ENCODE measurements at places on chromosomes 5 and 9.

DNA sequence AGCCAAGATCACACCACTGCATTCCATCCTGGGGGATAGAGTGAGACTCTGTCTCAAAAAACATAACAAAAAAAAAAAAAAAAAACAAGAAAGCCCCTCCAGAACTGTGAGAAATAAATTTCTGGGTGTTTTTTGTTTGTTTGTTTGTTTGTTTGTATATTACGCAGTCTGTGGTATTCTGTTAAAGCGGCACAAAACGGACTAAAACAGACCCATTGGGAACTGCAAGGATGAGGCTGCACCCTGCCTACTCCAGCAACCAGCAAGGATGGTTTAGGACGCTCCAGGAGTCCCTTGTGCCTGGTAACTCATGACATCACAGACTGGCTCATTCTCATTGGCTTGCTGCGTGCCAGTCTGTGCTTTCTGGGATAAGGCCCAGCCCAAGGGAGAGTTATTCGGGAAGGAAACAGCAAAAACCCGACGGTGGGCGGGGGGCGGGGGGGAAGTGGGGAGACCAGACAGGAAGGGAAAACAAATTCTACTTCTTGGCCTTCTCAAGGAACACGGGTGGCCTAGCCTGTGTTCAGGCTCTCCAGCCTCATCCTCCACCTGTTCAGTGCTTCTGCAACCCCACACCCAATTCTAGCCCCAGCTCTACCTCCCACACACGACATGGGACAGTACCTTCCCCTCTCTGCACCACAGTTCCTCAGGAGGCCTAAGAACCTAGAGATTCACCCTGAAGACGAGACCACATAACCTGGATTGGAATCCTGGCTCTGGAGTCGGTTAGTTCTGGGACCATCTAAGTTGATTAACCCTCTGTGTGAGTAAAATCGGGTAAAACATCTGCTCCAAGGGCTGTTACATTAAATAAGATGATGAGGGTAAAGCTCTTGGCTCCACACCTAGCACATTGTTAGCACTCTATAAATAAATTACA lies 2.8 kb downstream of the CD74 start:
- peak; percentile 55 for DNase-seq

DNA sequence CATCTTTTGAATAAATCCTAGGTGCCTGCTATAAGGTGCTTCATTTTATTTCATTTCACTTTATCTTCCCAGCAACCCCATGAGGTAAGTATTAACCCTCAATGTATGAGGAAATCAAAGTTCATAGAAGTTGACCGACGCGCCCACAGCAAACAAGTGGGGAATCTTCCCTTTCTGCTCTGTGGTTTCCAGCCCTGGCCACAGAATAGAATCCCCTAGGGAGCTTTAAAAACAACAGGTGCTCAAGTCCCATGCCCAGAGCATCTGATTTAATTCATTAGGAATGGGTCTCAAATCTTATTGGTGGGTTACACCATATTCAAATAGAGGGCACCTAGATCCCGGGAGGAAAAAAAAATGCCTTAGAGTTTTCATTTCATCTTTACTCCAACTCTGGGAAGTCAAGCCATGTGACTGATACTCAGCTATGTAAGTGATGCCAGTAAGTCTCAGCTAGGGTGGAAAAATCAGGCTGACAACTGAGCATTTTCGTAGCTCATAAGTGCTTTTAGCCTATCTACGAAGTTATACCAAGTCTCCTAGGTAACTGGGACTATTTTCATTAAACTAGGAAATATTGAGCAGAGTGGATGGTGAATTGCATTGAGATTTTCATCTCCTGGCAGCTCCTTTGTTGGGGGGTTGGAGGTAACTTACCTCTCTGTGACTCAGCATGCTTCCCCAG lies 353.4 kb upstream of the SLC30A5 start:
- no peak for DNase-seq

DNA sequence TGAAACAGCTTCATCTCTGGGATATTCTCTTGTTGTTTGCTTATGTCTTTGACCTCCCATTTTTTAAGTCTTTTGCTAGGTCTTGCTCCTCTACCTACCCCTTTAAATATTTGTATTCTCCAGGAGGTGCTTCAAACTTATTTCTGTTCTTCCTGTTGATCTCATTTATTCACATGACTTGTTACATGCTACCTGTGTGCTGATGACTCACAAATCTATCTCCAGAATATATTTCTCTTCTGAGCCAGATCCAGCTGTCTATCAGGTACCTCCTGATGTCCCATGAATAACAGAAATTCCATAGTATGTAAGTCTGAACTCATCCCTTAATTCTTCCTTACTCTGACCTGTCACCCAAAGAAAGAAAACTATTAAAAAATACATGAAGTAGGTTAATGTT lies 11.0 kb downstream of the NIPBL start:
- no peak for DNase-seq

DNA sequence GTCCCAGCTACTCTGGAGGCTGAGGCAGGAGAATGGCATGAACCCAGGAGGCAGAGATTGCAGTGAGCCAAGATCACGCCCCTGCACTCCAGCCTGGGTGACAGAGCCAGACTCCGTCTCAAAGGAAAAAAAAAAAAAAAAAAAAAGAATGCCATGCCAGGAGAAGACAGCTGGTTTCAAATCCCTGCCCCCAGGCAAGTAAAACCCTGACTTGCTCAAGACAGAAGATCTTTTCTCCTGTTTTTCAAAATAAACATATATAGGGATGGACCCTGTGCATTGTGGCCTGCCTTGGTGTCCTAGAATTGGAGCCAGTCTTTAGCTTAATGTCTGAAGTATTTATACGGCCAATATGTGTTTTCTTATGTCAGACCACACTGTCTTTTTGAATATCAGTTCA lies 177.1 kb downstream of the NR3C1 start:
- DNase-seq = no peak

- DNase-seq = no peak
Observed at GRCh38 chr5:72402959-72403628, 82.9 kb downstream of the PTCD2 start.

DNA sequence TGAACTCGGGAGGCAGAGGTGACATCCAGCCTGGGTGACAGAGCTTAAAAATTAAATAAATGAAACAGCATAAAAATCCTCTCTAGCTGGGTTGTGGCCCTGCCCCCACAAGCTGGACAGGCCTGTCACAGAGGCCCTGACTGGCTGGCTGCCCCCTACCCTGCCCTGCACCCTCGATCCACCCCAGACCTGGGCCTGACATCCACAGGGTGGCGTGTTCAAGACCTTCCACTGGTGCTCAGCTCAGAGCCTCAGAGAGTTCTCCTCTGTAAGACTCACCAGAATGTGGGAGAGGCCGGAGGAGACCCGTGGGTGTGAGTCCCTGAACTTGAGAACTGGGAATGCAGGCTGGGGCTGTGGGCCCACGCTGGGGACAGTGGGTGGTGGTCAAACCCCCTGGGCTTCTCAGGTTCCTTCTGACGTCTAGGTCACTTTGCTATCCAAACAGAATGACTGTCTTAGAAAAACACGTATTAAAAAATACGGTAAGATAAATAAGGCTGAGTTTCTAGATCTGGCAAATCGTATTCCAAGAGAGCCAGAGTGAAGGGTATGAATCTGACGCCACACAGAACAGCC lies 9.7 kb upstream of the WDR38 start:
- no peak for DNase-seq

DNA sequence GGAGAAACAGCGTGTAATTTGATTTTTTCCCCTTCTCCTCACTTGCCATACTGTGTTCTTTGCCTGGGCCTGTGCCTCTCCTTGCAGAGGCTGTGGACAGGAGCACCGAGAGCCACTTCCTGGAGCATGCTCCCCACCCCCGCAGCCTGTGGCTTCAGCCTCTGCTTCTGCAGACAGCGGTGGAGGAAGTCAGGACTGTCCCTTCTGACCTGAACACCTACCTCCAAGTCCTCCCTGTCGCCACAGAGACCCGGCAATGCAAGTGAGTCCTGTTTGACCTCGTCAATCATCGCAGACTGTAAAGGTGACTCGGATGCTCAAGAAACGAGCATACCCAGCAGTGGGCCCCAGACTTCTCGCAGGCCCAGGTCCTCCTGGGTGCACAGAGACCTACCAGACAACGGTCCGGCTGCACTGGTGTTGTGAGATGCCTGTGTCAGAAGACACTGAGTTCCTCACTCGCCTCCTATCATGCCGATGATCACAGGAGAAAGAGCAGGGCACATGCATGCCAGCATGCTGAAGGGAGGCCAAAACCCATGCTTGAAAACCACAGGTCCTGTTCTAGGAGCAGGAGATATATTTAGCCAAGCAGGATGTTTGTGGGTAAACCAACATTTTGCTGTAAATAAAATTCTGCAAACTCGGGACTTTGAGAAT lies 198.8 kb downstream of the AUH start:
- peak; percentile 24 for DNase-seq

DNA sequence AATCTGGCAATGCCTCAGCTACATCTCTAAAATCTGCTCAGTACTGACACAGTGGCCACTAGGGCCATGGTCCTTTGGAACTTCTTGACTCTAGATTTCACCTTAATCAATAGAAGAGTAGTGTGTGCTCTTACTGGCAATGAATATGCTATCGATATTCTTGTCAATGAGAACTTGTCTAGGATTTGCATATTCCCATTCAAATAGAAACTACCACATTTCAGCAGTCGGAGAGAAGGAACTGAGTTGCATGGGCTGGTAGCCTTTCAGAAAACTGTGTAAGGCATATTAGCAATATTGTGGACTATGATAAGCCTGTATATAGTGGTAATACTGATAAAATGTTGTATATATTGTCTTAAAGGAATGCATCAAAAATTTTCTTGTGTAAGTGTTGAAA lies 45.3 kb upstream of the NAA35 start:
- no peak for DNase-seq

DNA sequence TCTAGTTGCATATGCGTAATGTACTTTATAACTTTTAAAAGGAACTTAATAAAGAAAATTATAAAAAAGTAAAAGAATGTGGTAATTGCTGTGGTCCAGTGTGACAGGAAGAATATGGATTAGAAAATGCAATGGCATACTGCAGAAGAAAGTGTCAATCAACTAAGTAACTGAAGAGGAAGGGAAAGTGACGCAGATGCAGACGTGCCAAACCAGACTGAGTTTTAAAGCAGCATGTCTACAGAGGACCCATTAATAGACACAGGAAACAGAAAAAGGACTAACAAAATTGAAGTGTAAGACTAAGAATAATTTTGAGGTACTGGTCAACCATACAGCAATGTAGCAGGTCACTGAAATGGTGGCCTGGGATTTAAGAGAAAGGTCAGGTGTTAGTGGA lies 73.3 kb downstream of the DPYSL3 start:
- DNase-seq = no peak

DNA sequence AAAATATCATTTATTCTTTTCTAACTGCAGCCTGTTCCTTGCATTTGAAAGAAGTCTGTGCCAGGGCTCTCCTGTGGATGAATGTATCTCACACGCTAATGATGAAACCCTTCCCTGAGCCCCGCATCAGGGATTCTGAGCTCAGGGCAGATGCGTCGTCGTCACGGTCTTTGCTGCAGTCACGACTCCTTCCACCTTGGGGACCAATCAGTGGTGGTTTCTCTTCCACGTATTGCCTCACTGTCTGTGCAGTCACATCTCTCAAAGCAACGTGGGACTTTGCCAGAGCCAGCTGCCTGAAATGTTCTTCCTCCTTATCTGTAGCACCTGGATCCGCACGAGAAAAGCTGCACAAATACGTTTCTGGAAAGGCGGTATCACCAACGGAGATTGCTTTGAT lies 13.9 kb upstream of the UBE2QL1 start:
- DNase-seq = no peak

- no peak for DNase-seq
Observed at GRCh38 chr5:4862500-4862899, 277.6 kb upstream of the ADAMTS16 start.

- DNase-seq = peak; percentile 32
Observed at GRCh38 chr5:68252673-68253623, 37.4 kb downstream of the PIK3R1 start.

DNA sequence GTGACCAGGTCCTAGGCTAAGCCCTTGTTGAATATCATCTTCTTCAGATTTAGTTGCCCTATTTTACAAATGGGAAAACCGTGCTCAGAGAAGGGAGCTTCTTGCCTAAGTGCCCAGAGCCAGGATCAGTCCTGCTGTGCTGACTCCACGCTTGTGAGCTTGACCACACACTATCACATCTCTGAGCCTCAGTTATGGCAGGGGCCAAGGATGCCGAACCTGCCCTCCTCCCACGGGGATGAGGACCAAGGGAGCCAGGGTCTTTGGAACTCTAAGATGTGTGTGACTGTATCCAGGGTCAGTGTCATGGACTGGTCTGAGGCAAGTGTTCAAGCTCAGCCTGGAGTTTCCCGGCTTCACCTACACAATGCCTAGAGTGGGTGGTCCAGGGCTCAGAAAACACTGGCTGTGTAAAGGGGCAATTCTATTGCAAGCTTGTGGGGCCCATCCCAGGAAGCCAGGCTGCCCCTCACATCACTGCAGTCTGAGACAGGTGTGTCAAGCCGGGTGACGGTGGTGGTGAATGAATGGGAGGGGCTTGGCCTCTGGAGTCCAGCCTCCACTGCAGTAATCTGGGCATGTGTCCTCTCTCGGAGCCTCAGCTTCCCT lies 235.7 kb downstream of the PBX3 start:
- no peak for DNase-seq

DNA sequence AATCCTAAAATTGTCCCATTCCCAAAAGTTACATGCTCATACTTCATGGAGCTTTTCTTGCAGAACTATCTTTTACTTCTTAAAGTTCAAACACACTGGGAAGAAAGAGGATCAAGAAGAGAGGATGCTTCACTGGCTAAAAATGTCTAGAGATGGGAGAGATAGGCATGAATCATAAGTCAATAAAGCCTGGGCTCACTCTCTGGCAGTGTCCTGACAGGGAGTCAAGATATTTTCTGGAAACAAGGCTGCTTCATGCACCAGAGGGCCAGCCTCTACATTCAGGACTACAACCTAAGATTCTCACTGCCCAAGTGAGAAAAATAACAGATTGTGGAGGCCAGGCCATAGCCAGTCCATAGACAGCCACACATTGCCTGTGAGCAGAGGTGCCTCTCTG lies 1358.4 kb downstream of the EFNA5 start:
- DNase-seq = no peak

GRCh38 chr5:79975422-79975821 lies 15.6 kb downstream of the MTX3 start:
- no peak for DNase-seq
